ENCODE measurements at places on chromosomes 7 and 10. TPM values are rescaled to one million over a fixed set of nuclear protein-coding genes. Genes with fewer than 3 reads are reported as not detected.
A peak's percentile ranks its signal among the peaks of the same experiment; 100 is the strongest.

GRCh38 chr10:97914837-97915211 is 65.2 kb downstream of the GOLGA7B start:
- H3K4me3 ChIP-seq = no peak overlapping the region
- H3K36me3 ChIP-seq = no peaks in the 10 kb centered on the region
- DNase-seq = peak; percentile 59
- no peaks in the 10 kb centered on the region for H3K4me1 ChIP-seq
- no peak overlapping the region for H3K27ac ChIP-seq

DNA sequence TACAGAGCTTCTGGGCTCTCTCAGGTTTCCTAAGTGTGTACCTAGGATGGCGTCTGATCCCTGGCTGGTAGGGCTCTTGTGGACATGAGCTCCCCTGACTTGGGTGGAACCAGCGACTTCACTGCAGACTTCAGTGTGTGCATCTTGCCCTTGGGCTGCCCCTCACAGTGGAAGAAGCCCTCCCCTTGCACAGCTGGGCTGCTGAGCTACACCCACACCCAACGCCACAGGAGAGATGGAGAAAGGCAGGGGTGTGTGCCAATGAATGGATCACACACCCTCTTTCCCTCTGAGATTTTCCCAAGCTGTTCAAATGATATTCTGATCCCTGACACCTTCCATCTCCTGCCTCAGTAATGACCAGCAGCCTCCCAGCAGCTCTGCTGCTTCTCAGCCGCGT is 296.7 kb downstream of the GFRA1 start:
- H3K27ac ChIP-seq = no peak overlapping the region
- no peak overlapping the region for H3K4me3 ChIP-seq
- no peak for DNase-seq
- H3K4me1 ChIP-seq = no peaks in the 10 kb centered on the region

- DNase-seq = no peak
- H3K4me3 ChIP-seq = no peak overlapping the region
- peaks cover 53% of the 10 kb centered on the region for H3K27me3 ChIP-seq
Observed at GRCh38 chr7:149670288-149670687, 103.1 kb downstream of the ZNF467 start.

GRCh38 chr10:31697271-31698180 is 231.1 kb downstream of the ARHGAP12 start:
- no peaks in the 10 kb centered on the region for H3K4me1 ChIP-seq
- DNase-seq = no peak
- H3K36me3 ChIP-seq = no peaks in the 10 kb centered on the region
- H3K27ac ChIP-seq = no peak overlapping the region

DNA sequence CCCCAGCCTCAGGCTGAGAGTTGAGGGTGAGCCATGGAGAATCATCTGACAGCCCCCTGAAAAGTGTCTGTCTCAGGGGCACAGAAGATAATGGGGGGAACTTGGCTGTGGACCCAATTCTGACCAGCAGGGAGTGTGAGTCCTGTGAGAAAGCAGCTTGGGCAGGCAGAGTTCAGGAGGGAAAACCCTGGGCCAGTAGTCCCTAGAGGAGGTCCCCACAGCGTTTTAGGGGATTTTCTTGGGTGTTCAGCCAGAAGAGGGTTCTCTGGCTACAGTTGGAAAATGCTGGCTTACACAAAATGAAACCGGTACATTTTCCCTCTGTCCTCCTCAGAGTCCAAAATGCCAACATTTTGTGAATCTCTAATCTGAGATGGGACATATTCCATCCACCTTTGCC is 35.8 kb upstream of the TRIM8 start:
- peaks cover 15% of the 10 kb centered on the region for H3K4me1 ChIP-seq
- no peaks in the 10 kb centered on the region for H3K27me3 ChIP-seq
- no peak overlapping the region for H3K27ac ChIP-seq
- peaks cover 4% of the 10 kb centered on the region for H3K36me3 ChIP-seq
- DNase-seq = no peak
- H3K4me3 ChIP-seq = no peak overlapping the region

- H3K27me3 ChIP-seq = no peaks in the 10 kb centered on the region
- H3K4me1 ChIP-seq = no peaks in the 10 kb centered on the region
- H3K36me3 ChIP-seq = no peaks in the 10 kb centered on the region
- no peak overlapping the region for H3K27ac ChIP-seq
- no peak for DNase-seq
- no peak overlapping the region for H3K4me3 ChIP-seq
Observed at GRCh38 chr7:18520450-18521235, 25.1 kb downstream of the HDAC9 start.

- H3K27me3 ChIP-seq = no peaks in the 10 kb centered on the region
- H3K4me3 ChIP-seq = no peak overlapping the region
- no peak for DNase-seq
- H3K4me1 ChIP-seq = no peaks in the 10 kb centered on the region
- H3K27ac ChIP-seq = no peak overlapping the region
Observed at GRCh38 chr10:97659589-97659988, 19.1 kb downstream of the PI4K2A start.

GRCh38 chr7:25786936-25787335 is 365.1 kb upstream of the NFE2L3 start:
- DNase-seq = no peak
- H3K36me3 ChIP-seq = no peaks in the 10 kb centered on the region

- no peak for DNase-seq
- H3K4me1 ChIP-seq = peaks cover 35% of the 10 kb centered on the region
- H3K27ac ChIP-seq = no peak overlapping the region
- H3K36me3 ChIP-seq = no peaks in the 10 kb centered on the region
- no peak overlapping the region for H3K4me3 ChIP-seq
Observed at GRCh38 chr10:119318411-119319160, 111.2 kb downstream of the GRK5 start.

GRCh38 chr7:90701771-90702170 is 105.7 kb downstream of the CDK14 start:
- no peak overlapping the region for H3K27ac ChIP-seq
- no peak overlapping the region for H3K4me3 ChIP-seq
- DNase-seq = no peak
- no peaks in the 10 kb centered on the region for H3K36me3 ChIP-seq
- H3K27me3 ChIP-seq = peaks cover 2% of the 10 kb centered on the region
- H3K4me1 ChIP-seq = peaks cover 4% of the 10 kb centered on the region

GRCh38 chr7:132609906-132610520 is 33.7 kb upstream of the PLXNA4 start:
- no peak overlapping the region for H3K27ac ChIP-seq
- no peaks in the 10 kb centered on the region for H3K36me3 ChIP-seq
- DNase-seq = no peak
- peaks cover 5% of the 10 kb centered on the region for H3K4me1 ChIP-seq

DNA sequence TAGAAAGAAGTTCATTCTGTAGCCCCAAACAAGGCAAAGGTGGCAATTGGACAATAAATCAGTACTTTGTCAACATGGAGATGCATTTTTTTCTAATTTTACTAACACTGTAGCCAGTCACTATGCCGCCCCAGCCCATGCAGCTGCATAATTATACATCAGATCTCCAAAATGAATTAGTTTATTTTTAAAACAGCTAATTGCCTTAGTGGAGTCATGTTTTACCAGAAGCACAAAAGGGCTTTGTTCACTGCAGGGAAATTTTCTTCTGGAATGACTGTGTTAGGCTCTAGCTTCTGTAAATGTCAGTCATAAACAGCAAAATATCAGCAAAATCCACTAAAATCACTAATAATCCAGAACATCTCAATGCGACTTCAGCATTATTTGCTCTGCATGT is 20.1 kb upstream of the HDAC9 start:
- no peaks in the 10 kb centered on the region for H3K27me3 ChIP-seq
- DNase-seq = no peak
- H3K4me1 ChIP-seq = no peaks in the 10 kb centered on the region
- no peak overlapping the region for H3K27ac ChIP-seq

- H3K36me3 ChIP-seq = no peaks in the 10 kb centered on the region
- no peak overlapping the region for H3K4me3 ChIP-seq
- no peak for DNase-seq
Observed at GRCh38 chr7:52920977-52921376, 114.5 kb upstream of the POM121L12 start.

The PITX3 gene
- total RNA-seq = 0.30 TPM

The KAZALD1 gene
- 0.55 TPM for total RNA-seq

The TSPAN13 gene
- 2.0 TPM for total RNA-seq

Measured in activated T-helper 2 cell treated with anti-CD3 and anti-CD28 coated beads, Interferon-gamma antibody, Interleukin-2, Interleukin-4, amounts not matched to agents 10 μg/mL and 5 μg/mL and 100 μg/mL, durations not matched to agents 14 hours and 24 hours and 36 hours (primary cell).